ENCODE measurements at places on chromosomes 11 and 22. TPM values are rescaled to one million over a fixed set of nuclear protein-coding genes. Genes with fewer than 3 reads are reported as not detected.

DNA sequence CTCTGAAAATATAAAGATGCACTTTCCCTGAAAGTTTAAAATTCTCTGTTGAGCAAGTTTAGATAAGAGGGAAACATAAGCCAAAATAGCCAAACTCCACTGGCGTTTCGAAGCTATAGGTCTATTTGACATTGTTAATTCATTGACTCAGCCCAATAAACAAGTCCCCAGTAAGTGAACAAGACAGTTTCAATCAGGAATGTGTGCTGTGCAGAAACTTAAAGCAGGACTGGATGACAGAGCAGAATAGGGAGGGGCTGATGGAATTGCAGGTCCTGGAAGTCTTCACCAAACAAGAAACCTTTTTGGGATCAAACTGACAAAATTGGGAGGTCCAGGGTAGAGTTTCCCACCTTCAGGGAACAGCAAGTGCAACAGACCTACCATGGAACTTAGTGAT is 8.9 kb upstream of the KDM4E start:
- no peak for DNase-seq

GRCh38 chr11:29333993-29334775 is 682.6 kb downstream of the KCNA4 start:
- peak; percentile 11 for DNase-seq

- no peak for DNase-seq
Observed at GRCh38 chr11:60457576-60457975, 1.9 kb downstream of the MS4A1 start.

Gene ASCL2
- not detected for total RNA-seq

Gene BAIAP2L2
- 0.55 TPM for total RNA-seq

Gene TNNI2
- total RNA-seq = not detected

Gene MADD
- total RNA-seq = 13.4 TPM

Data from G401 (cell line).